ENCODE measurements at places on chromosomes 1 and 21.

DNA sequence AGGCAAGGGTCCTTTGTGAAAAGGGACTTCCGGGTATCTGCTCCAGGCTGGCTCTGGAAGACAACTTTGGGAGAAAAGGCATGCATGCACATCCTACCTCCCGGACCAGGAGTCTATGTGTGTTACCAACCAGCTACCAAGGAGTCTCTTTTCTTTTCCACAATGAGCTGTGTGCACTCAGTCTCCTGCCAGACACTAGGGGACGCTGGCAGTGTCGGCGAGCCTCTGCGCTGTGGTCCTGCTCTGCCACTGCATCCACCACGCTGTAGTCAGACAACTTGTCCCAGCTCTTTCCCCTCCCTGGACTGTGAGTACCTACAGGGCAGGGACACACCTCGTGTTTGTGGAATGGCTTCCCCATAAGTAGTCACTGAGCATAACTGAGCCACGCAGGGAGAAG is 5.1 kb upstream of the SSR2 start:
- no peak overlapping the region for H3K4me3 ChIP-seq
- no peak overlapping the region for H3K27ac ChIP-seq
- no peaks in the 10 kb centered on the region for H3K4me1 ChIP-seq
- H3K36me3 ChIP-seq, result no peaks in the 10 kb centered on the region

- H3K4me3 ChIP-seq, result peak overlapping the region; percentile 26
- H3K4me1 ChIP-seq, result peaks cover 79% of the 10 kb centered on the region
Measured at GRCh38 chr1:235320521-235321179, 7.3 kb downstream of the ARID4B start.

GRCh38 chr1:204089044-204089751 is 16.3 kb downstream of the SOX13 start:
- H3K36me3 ChIP-seq, result no peaks in the 10 kb centered on the region
- peaks cover 2% of the 10 kb centered on the region for H3K27me3 ChIP-seq
- no peak overlapping the region for H3K27ac ChIP-seq

DNA sequence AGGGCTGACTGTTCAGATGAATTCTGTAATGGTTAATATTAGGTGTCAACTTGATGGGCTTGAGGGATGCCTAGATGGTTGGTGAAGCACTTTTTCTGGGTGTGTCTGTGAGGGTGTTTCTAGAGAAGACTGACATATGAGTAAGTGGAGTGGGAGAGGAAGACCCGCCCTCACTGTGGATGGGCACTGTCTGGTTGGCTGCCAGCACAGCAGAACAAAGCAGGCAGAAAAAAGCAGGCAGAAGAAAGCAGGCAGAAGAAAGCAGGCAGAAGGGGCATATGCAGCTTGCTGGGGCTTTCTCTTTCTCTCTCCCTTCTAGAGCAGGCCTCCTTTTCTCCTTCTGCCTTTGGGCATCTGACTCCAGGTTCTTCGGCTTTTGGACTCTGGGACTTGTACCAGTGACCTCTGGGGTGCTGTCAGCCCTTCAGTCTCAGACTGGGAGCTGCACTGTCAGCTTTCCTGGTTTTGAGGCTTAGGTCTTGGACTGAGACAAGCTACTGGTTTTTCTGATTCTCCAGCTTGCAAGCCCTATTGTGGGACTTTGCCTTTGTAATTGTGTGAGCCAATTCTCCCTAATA is 42.9 kb upstream of the CD2 start:
- no peak overlapping the region for H3K27ac ChIP-seq
- DNase-seq, result no peak
- no peak overlapping the region for H3K4me3 ChIP-seq
- no peaks in the 10 kb centered on the region for H3K36me3 ChIP-seq
- peaks cover 7% of the 10 kb centered on the region for H3K4me1 ChIP-seq

DNA sequence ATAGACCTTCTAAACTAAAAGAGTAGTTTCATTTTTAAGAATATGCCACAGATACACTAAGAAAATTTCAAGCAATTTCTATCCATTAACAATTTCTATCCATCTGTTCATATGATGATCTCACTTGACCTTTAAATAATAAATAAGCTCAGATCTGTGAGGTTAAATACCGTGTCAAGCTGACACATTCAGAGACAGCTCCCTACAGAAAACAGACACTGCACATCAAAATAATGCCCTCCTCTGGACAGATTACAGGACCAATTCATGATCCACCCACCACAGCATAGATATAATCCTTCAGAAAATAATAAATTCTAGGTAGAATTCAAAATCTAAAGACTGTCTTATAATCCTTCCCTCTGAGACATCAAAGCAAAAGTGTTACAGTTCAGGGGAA is 49.4 kb upstream of the SEC16B start:
- no peak overlapping the region for H3K27ac ChIP-seq
- no peak overlapping the region for H3K4me3 ChIP-seq
- no peaks in the 10 kb centered on the region for H3K36me3 ChIP-seq
- no peak for DNase-seq

GRCh38 chr1:106814418-106814817 is 242.1 kb upstream of the PRMT6 start:
- peaks cover 2% of the 10 kb centered on the region for H3K27me3 ChIP-seq
- H3K4me1 ChIP-seq, result no peaks in the 10 kb centered on the region
- no peak overlapping the region for H3K4me3 ChIP-seq

DNA sequence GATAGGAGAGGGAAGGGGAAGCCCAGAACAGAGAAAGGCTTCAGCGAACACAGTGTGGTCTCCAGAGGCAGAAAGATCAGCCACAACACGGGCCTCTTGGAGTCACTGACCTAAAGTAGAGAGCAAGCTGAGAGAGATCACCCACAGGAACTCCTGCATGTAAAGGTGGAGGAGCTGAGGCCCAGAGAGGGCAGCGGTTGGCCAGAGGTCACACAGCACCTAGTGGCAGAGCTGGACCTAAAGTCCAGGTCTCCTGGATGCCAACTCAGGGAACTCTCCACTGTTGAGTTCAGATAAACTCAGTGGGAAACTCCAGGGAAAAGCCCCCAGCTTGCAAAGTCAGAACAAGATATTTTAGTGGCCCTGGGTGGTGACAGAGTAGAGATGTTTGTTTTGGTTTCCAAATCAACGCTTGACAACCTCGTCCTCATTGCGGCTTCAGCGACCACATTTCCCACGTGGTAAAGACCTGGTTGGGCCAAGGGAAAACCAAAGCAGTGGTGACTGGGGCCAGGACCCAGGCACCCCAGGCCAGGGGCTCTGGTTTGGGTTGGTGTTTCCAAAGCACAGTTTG is 4.6 kb downstream of the IFFO2 start:
- H3K4me3 ChIP-seq, result peak overlapping the region; percentile 80
- H3K4me1 ChIP-seq, result peaks cover 84% of the 10 kb centered on the region
- peaks cover 3% of the 10 kb centered on the region for H3K36me3 ChIP-seq
- no peaks in the 10 kb centered on the region for H3K27me3 ChIP-seq
- peak overlapping the region; percentile 100 for H3K27ac ChIP-seq

GRCh38 chr1:208183977-208184911 is 59.9 kb downstream of the PLXNA2 start:
- no peaks in the 10 kb centered on the region for H3K36me3 ChIP-seq
- peaks cover 11% of the 10 kb centered on the region for H3K4me1 ChIP-seq
- no peak overlapping the region for H3K4me3 ChIP-seq
- H3K27me3 ChIP-seq, result peaks cover 5% of the 10 kb centered on the region

DNA sequence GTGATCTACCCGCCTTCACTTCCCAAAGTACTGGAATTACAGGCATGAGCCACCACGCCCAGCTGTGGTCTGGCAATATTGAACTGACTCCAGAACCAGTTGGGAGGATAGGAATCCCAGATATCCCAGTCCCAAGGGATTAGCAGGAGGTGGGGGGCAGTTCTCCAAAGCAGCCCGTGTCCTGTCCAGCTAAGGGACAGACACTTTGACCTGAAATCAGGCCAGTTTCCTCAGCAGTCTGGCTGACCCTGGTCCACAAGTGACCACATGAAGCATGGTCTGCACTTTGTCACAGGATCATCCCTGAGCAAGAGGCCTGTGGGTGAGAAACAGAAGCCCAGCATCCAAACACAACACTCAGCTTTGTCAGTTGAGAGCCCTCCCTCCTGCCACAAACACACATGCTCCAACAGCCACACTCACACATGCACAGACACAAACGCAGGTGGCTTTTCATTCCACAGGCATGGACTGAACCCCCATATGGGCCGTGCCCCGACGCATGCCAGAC is 2.7 kb upstream of the FDPS start:
- no peaks in the 10 kb centered on the region for H3K36me3 ChIP-seq
- no peak overlapping the region for H3K4me3 ChIP-seq
- H3K27me3 ChIP-seq, result no peaks in the 10 kb centered on the region
- H3K27ac ChIP-seq, result no peak overlapping the region
- peaks cover 16% of the 10 kb centered on the region for H3K4me1 ChIP-seq

DNA sequence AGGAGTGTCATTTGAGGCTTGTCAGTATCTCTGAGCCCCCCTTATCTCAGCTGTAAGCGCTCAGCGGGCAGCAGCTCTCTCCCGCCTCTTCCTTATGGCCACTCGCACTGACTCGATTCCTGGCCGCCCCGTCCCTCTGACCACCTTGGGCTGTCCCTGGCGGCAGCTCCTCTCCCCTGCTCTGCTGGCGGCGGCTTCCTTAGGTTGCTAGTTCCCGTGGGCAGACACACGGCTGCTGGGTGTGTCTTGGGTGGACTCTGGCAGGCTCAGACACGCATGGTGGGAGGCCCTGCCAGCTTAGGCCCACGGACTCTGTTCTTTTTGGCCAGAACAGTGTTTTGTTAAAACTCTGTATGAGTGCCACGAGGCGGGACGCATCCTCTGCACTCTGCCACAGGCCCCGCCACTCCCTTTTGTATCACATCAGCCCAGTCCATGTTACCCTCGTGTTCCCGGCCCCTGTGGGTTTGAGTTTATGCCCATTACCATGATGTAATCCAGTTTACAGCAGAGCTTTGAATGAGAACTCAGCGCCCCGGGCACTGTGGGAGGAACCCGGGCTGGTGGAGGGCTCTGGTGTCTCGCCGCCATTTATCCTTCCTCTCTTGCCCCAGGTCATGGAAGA is 45.9 kb downstream of the COQ8A start:
- H3K27ac ChIP-seq, result no peak overlapping the region
- peaks cover 17% of the 10 kb centered on the region for H3K36me3 ChIP-seq
- DNase-seq, result no peak
- H3K4me1 ChIP-seq, result peaks cover 14% of the 10 kb centered on the region
- no peak overlapping the region for H3K4me3 ChIP-seq
- no peaks in the 10 kb centered on the region for H3K27me3 ChIP-seq

GRCh38 chr1:67850151-67850551 is 16.9 kb upstream of the GNG12 start:
- no peaks in the 10 kb centered on the region for H3K36me3 ChIP-seq
- H3K4me1 ChIP-seq, result no peaks in the 10 kb centered on the region
- no peak overlapping the region for H3K4me3 ChIP-seq

DNA sequence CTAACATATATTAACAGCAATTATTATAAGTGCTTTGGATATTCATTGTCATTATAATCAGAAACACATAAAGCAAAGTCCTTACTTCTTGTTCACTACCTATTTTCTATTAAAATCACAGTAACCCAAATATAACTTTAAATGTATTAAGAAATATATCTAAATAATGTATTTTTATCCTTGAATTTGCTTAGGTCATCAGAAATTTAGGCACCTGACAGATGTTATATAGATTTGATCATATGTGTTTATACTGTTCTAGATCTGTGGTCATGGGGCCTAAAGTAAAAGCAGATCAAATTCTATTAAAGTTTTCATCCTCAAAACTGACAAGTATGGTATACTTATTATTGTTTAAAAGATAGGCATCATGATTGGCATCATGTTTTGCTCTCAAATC is 9.2 kb upstream of the OR1C1 start:
- peaks cover 3% of the 10 kb centered on the region for H3K27me3 ChIP-seq
- H3K4me1 ChIP-seq, result no peaks in the 10 kb centered on the region
- no peak overlapping the region for H3K4me3 ChIP-seq

DNA sequence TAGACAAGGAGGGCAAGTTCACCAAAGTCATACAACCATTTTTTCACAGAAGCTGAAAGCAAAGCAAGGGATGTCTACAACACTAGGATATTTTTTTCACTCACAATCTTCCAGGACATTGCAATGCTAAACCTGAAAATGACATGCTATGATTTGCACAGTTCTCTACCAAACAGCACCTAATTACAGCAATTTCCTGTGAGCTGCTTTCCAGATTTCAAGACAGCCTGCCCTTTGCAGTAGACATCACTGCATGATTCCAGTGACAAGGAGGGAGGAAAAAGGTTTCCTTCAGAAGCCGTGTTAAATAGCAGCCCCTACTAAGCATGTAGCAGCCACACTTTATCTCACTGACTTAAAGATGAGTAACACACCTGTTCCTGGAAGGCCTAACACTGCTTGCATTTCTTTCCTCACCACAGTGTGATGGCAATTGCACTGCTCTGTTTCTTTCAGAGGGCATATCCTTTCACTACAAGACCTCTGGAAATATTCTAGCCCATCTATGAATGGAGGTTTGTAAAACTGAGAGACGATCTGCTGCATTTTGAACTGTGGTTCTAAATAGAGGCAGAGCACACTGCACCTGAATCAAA is 97.1 kb downstream of the DUSP10 start:
- no peak for DNase-seq
- no peaks in the 10 kb centered on the region for H3K36me3 ChIP-seq
- peaks cover 4% of the 10 kb centered on the region for H3K27me3 ChIP-seq
- H3K4me1 ChIP-seq, result no peaks in the 10 kb centered on the region
- H3K4me3 ChIP-seq, result no peak overlapping the region
- no peak overlapping the region for H3K27ac ChIP-seq

DNA sequence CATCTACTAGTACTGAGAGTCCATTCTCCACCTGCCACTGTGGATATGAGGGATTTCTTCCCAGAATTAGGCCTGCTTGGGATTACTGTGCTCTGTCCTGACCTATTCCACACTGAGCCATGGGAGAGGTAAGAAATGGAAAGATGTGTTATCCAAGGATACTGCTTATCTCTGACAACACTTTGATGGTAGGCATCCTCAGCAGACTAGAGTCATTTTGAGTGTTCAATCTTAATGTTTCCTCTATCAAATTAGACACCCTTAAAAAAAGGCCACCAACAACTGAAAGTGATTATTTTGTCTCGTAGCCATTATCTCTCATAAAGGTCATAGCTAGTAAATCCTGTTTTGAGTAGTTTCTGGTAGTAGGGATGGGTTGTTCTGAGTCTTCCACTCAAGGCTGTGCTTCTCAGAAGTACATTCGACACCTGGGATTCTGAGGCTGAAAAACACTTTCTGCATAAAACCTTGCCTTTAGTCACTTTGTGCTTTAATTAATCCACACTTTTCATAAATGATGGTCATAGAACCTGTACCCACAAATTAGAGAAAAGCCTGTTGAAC is 8.8 kb downstream of the ATPAF1 start:
- H3K4me3 ChIP-seq, result no peak overlapping the region
- no peak for DNase-seq
- H3K4me1 ChIP-seq, result no peaks in the 10 kb centered on the region
- no peaks in the 10 kb centered on the region for H3K27me3 ChIP-seq
- H3K36me3 ChIP-seq, result peaks cover 71% of the 10 kb centered on the region

GRCh38 chr21:46551636-46552241 is 53.1 kb downstream of the S100B start:
- peaks cover 87% of the 10 kb centered on the region for H3K4me1 ChIP-seq
- no peaks in the 10 kb centered on the region for H3K27me3 ChIP-seq
- peak overlapping the region; percentile 98 for H3K27ac ChIP-seq
- peak overlapping the region; percentile 62 for H3K4me3 ChIP-seq
- H3K36me3 ChIP-seq, result peaks cover 50% of the 10 kb centered on the region
- peak; percentile 63 for DNase-seq
